Body of pancreas (tissue), 4 donors: ENCODE measurements at places on chromosomes 16 and 17. TPM values are rescaled to one million over a fixed set of nuclear protein-coding genes. Genes with fewer than 3 reads are reported as not detected.

DNA sequence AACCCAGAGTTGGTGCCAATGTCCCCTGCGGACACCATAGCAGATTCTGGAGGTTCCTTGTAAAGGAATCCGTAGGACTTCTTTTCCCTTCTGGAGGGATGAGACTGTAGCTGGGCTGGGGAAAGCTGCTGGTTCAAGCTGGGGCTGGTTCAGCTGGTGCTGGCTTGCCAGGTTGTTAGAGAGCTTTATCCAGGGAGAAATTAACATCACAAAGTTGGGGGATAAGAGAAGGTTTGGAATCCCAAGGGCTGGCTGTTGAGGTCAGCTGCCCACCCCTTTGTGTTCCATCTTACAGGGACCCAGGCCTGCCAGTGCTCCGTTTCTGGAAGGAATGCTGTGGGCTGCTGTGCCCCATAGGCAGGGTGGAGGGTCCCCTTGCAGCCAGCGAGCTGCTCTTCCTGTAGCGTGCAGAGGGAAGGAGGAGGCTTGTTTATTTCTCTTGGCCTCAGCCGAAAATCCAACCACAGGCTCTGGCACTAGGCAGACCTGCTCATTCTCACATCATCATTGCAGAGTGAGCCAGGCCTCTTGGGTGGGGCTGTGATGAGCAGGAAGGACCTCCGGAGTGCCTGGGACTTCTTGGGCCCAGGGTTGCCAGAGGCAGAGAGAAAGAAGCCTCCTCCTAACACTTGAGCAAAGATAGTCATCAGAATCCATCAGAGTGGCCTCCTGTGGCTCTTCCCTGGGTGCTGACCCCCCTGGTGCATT lies 251.1 kb downstream of the SEC14L1 start:
- no peak for DNase-seq
- no peaks in the 10 kb centered on the region for H3K36me3 ChIP-seq
- H3K4me3 ChIP-seq: no peak overlapping the region

DNA sequence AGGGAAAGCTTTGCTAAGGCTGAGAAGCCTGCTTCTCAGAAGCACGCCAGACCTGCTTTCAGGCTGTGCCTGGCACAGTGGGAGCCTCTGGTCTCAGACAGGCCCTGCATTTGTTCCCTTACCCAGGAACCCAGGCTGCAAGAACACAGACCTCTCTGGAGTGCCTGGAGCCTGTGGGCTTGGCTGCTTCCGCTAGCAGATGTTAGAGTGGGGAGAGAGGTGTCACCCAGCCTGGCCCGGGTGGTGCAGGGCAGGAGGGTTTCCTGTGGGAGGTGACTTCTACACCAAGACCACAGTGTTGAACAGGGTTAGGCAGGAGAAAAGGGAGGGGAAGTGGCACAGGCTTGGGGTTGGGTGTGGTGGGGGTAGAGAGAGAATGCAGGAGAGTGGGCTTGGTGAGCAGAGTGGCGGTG lies 35.8 kb upstream of the ADGRG1 start:
- H3K27ac ChIP-seq: no peak overlapping the region
- no peak overlapping the region for H3K4me3 ChIP-seq
- no peaks in the 10 kb centered on the region for H3K4me1 ChIP-seq

The RCVRN gene
- not detected for total RNA-seq

GRCh38 chr17:48701864-48702532 lies 20.3 kb downstream of the PRAC1 start:
- no peak overlapping the region for H3K27ac ChIP-seq
- DNase-seq: no peak
- no peaks in the 10 kb centered on the region for H3K4me1 ChIP-seq

GRCh38 chr17:60327134-60327900 lies 64.6 kb downstream of the USP32 start:
- no peak overlapping the region for H3K4me3 ChIP-seq
- no peak overlapping the region for H3K27ac ChIP-seq
- no peaks in the 10 kb centered on the region for H3K36me3 ChIP-seq
- no peaks in the 10 kb centered on the region for H3K4me1 ChIP-seq
